IMR-90 (cell line): ENCODE measurements at places on chromosomes 3 and 15. TPM values are rescaled to one million over a fixed set of nuclear protein-coding genes. Genes with fewer than 3 reads are reported as not detected.

- DNase-seq = peak; percentile 63
Measured at GRCh38 chr3:112894258-112894657, 47.6 kb upstream of the CD200R1L start.

DNA sequence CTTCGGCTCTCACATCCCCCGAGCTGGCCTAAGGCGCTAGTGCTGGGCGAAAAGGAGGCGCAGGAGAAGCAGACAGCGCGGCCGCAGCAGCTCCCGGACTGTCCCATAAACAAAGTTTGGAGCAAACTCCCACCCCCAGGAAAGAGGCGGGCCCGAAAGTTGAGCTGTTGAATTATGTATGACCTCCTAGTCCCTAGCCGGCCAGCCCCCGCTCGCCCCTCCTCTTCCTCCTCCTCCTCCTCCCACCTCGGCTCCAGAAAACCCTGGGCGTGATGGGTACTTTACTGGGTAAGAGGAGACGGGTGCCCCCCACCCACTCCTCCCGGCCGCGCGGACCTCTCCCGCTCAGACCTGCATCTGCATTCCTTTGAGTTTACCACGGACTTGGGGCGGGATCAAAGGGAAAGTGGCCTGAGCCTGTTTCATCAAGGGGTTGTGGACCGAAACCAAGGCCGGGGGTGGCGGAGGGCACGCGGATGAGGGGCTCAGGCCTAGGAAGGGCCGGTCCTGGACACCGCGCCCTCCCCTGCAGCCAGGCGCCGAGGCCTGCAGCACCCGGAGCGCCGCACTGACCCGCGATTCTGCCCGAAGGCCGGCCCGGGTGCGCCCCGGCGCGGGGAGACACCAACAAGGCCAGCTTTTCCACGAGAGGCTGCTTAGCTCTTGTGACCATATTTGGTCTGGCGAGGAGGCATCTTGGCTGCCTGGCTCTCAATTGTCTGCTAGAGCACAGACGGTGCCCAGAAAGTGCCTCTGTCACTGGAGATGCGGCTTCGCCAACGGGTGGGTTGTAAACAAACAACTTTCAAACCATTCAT is at the start of gene WWTR1:
Gene WWTR1, minus strand, starts transcription at position 100 of the 818 bp plus-strand sequence. CDS start 719 bp downstream, outside the sequence.
- DNase-seq = peak; percentile 94

GRCh38 chr15:40787344-40787841 is 17.6 kb downstream of the C15orf62 start:
- peak; percentile 62 for DNase-seq

- DNase-seq = no peak
Measured at GRCh38 chr3:19485267-19485666, 337.0 kb downstream of the KCNH8 start.

Gene PATL2
- 0.10 and 0.14 TPM in 2 replicates for polyA plus RNA-seq

DNA sequence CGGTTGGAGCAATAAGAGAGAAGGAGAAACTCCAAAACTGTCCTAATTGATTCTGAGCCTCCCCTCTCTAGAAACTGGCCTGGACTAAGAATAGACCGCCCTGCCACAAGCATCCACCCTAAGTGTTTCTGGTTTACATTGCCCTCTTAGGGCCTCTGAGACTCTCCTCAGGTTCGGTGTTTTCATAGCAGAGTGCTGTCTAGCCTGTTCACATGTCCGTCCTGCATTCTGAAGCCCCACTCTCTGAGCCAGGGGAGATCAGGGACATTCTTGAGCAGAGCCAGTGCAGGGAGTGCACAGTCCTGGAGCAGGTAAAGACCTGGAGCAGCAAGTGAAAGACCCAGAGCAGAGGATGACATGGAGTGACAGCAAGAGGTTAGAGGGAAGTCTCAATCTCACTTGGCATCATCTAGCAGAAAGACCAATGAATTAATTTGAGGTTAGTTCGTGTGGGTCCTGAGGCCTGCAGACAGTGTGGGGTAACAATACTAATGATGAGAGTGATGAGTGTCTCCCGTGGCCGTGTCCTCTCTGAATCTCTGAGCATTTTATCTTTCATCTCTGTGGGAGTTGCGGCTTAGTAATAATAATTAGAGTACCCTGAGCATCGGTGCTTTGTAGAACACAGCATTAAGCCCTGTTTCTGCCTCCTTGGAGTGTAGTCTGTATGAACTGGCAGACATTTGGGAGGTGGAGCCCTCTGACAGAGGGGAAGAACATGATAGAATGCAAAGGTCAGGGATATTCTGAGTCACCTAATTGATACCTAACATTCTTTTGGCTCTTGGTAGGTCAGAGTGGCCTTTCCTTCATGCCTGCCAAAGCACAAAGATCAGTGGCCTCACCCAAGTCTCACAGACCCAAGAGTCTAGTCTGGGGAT is 24.6 kb downstream of the MAPKBP1 start:
- no peak for DNase-seq

DNA sequence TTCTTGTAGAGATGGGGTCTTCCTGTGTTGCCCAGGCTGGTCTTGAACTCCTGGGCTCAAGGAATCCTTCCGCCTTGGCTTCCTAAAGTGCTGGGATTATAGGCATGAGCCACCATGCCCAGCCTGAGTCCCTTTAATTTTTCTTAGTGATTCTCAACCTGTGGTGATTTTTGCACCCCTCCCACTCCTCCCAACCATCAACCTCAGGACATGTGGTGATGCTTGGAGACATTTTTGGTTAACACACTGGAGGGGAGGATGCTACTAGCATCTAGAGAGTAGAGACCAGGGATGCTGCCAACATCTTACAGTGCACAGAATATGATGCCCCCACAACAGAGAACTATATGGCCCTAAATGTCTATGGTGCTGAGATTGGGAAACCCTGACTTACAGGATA is 83.0 kb upstream of the LMOD3 start:
- DNase-seq = no peak

DNA sequence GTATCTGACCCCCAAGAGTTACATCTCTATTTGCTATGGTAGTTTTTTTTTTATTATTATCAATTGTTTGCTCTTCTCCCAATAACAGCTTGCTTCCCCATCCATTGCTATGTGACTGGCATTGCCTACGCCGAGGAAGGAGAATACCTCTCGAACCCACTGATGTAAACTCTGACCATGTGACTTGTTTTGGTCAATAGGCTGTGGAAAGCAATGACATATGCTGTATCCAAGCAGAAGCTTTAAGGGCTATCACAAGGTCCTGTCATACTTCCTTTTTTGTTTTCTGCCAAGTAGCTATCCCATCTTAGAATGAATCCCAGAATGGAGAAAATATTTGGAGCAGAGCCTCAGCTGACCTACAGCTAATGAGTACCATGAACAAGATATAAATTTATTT is 111.0 kb upstream of the FRMD4B start:
- no peak for DNase-seq
